Epithelial cell of esophagus (primary cell): ENCODE measurements at places on chromosomes 5 and 9.
A peak's percentile ranks its signal among the peaks of the same experiment; 100 is the strongest.

DNA sequence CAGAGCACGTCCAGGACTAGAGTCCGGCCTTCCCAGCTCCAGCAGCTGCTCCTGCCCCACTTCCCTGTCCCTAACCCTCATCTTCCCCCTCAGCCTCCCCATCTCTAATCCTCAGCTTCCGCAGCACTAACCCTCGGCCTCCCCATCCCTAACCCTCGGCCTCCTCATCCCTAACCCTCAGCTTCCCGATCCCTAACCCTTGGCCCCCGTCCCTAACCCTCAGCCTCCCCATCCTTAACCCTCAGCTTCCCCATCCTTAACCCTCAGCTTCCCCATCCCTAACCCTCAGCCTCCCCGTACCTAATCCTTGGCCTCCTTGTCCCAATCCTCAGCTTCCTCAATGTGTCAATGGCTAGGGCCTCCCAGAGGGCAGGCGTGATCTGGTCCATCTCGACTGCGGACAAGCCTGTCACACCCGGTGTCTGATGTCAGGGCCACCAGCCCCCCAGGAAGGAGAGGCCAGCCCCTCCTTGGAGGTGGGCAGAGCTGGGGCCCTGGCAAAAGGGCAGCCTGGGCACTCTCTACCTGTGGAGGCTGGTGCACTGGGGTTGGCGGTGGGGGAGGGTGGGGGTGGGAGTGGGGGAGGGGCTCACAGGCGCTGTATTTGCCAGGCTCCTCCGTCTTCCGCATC lies 1.4 kb downstream of the OBP2B start:
- DNase-seq: no peak

DNA sequence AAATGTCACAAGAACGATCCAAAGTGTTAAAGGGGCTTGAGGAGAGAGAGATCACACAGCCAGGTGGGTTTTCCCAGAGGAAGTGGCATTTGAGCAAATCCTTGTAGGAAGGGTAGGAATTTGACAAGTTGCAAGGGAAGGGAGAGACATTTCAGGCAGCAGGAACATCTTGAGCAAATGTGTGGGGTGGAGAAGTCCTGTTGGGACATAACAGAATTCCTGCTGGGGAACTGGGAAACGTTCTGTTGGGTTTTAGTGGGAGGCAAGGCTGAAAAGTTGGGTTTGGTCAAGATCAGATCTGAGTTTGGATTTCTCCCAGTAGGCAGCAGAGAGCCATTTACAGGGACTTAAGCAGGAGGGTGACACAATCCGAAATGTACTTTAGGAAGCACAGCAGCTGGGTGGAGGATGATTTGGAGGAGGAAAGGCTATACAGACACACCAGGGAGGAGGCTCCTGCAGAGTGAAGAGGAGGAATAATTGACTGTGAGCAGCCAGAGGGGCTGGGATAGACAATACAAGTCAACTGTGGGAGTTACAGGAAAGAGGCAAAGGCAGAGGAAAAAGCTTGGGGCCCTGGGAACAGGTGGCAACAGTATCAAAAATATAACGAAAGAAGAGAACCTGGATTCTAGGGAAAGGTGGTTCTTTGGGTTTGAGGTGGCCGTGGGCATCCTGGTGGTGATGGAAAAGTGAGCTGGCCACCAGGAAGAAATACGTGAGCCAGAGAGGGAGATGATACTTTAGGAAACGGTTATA lies 3.1 kb upstream of the ZSWIM6 start:
- no peak for DNase-seq

DNA sequence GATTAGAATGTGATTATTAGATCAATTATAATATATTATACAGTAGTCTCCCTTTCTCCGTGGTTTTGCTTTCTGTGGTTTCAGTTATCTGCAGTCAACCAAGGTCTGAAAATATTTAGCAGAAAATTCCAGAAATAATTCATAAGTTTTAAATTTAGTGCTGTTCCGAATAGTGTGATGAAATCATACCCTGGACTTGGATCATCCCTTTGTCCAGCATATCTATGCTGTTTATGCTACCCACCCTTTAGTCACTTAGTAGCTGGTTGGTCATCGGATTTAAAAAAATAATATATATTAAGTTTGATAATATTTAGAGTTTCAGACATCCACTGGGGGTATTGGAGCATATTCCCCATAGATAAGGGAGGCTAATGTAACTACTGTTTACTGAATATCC lies 19.6 kb downstream of the RMI1 start:
- no peak for DNase-seq

- peak; percentile 80 for DNase-seq
Observed at GRCh38 chr9:98010445-98010844, 27.3 kb downstream of the ANP32B start.

DNA sequence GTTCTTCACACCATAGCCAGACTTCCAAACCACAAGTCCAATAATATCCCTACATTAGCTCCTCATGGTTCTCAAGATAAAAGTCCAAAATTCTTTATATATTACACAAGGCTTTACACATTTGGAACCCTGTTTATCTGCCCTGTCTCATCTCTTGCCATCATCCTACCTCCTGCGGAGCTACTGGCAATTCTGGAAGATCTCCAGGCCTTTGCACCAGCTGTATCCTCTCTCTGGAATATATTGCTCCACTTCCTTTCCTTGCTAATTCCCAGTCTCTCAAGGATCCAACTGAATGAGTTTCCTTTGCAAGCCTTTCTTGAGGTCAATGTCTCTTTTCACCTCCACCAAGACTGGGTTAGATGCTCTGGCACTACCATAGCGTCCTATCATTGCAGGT lies 41.3 kb upstream of the MIER3 start:
- no peak for DNase-seq

DNA sequence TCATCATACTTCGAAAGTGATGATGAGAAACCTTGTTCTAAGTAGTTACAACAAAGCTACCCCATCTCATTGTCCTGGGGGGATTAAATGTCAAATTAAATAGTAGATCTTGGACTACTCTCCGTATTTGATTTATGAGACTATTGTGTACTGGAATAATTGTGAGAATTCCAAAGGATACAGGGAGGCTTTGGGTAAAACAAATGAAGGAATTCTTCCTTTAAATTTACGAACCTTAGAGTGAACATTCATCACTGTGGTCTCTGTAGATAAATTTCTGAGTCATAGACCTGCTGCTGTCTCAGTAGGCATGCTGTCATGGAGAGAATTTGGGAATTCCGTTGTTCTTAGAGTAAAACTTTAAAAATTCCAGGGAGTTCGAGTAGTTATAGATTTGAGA lies 836.2 kb downstream of the DNAH5 start:
- DNase-seq: no peak

DNA sequence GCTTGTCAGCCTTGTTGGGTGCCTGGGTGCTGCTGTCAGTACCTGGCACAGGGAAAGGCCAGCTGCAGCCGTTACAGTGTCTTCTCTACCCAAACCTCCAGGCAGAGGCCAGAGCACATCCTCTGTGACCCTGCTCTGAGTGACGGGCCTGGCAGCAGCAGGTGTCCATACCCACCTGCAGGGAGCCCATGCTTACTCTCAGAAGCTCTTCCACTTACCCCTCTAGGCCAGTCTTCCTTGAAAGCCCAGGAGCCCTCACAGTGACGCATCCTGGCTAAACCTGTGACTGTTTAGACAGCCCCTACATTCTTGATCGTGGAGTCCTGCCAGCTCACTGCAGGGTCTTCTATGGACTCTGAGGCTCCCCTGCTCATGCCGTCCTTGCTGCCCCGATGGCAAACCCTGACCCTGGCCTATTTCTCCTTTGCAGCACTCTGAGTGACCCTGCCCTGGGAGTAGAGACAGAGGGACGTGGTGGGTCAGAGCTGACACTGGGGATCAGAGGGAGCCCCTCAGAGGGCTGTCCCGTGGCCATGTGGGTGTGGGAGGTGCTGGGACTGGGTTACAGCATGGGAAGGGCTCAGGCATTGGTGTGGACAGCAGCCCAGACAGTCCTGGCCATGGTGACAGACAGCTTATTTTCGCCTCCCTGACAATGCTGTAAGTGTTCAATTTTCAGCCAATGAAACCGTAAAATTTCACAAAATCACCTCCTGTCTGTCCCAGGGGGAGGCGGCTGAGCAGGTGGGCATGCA lies 67.6 kb upstream of the RNF130 start:
- DNase-seq: no peak

DNA sequence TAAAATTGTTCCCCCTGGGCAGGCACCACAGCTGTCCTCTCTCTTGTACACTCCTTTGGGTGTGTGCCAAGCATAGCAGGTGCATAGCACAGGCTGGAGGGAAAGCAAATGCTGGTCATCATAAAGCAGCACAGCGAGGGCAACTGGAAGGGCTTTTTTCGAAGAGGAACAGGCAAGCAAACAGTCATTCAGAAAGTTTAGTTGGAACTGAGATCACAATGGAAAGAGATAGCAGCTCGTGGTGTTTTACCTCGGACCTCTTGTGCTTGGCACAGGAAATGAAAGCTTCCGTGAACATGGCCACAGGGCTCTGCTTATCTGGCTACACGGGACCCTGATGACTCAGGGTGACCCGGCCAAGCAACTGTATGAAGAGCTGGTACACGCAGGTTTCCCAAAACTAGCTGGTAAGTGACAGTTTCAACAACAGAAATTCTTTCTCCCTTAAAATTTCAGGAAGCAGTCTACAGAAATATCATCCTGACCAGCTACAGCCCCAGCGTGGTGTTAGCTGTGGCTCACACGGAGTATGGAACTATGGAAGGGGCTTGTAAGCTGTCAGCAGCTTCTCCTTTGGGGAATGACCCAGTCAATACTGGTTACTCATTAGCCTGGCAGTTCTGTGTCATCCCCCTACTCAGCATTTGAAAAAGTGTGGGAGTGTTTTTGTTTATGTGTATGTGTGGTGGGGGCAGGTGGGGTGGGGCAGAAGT lies 48.1 kb downstream of the POC5 start:
- peak; percentile 43 for DNase-seq

- DNase-seq: peak; percentile 58
Observed at GRCh38 chr9:107024193-107024592, 161.2 kb downstream of the ZNF462 start.

- no peak for DNase-seq
Observed at GRCh38 chr5:56179442-56179841, 53.7 kb downstream of the ANKRD55 start.

DNA sequence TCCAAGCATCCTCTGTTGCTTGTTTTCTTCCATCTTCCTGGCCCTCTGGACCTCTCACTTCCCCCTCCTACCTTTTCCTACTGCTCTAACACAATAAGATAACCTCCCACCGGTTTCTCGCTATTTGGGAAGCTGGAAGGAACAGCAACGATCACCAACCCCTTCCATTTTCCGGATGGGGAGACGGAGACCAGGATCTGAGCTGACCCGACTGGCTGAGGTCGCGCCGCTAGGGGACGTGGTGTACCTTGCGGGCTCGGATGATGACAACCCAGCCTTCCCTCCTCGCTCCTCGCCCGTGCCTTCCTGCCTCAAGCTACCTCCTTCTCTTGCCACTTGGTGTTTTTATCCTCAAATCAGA lies 1.9 kb downstream of the LPAR1 start:
- peak; percentile 73 for DNase-seq

- DNase-seq: peak; percentile 65
Observed at GRCh38 chr5:151825445-151825844, 53.7 kb downstream of the G3BP1 start.

DNA sequence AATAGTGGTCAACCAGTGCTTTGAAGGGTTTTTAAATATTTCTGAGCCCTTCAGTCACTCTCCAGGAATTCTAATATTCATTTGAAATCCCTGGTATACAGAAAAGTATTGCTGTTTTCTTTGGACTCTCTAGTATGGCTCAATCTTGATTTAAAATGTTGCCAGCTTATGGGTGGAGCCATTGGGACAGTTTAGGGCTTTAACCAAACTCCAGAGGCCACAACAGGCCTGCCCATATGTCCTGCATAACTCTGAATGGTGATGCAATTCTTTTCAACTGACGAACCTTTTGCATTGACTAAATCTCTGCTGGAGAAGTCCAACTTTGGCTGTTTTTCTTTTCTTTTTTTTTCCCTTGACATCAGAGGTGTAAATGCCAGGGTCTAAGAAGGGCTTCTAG lies 10.3 kb upstream of the ANKHD1 start:
- DNase-seq: no peak

GRCh38 chr5:150541895-150542294 lies 34.0 kb downstream of the NDST1 start:
- DNase-seq: peak; percentile 93

DNA sequence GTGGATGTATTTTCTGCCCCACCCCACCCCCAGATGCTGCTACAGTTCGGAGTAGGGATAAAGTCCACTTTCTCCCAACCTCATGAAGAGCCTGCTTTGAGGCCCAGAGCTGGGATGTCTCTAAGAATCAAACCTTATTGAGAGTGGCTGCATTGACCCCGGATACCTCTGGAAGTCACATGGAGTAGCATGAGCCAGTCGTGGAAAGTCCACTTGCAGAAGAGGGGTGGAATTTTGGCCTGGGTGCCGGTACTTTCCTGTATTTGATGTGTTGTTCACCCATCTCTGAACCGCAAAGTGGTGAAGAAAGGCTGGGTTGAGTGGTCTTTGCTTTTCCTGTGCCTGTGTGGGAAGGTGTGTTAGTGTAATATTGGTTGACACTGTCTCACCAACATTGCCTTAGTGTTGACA lies 3.7 kb downstream of the OTULIN start:
- DNase-seq: no peak

GRCh38 chr9:96350866-96351265 lies 32.6 kb downstream of the SLC35D2 start:
- no peak for DNase-seq

DNA sequence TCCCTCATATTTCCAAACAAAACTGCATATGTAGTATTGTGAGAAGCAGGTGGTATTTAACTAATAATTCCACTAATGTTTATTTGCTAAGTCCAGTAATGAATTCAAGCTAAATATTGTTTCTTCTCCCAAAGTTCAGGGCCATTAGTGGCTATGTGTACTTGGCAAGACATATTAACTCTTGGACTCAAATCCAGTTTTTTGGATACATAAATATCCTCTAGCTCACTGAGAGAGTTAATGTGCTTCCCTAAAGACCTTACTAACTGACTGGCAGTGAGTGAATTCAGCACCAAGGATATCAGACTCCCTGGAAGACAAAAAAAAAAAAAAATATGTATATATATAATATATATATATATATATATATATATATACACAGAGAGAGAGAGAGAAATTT lies 214.1 kb downstream of the RAB3C start:
- no peak for DNase-seq

GRCh38 chr5:6043491-6044310 lies 334.6 kb downstream of the MED10 start:
- no peak for DNase-seq

DNA sequence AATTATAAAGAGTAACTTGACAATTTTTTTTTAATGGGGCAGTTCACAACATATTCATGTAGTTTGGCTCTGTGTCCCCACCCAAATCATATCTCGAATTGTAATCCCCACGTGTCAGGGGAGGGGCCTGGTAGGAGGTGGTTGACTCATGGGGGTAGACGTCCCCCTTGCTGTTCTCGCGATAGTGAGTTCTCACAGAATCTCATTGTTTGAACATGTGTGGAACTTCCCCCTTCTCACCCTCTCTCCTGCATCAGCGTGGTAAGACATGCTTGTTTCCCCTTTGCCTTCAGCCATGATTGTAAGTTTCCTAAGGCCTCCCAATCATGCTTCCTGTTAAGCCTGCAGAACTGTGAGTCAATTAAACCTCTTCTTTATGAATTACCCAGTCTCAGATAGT lies 40.7 kb downstream of the FBXW11 start:
- DNase-seq: no peak
